ENCODE measurements at places on chromosomes 5 and 9. TPM values are rescaled to one million over a fixed set of nuclear protein-coding genes. Genes with fewer than 3 reads are reported as not detected.

- DNase-seq: no peak
- no peaks in the 10 kb centered on the region for H3K27me3 ChIP-seq
- peaks cover 13% of the 10 kb centered on the region for H3K36me3 ChIP-seq
- H3K4me1 ChIP-seq: no peaks in the 10 kb centered on the region
- no peak overlapping the region for H3K27ac ChIP-seq
Measured at GRCh38 chr5:143135832-143136551, 267.5 kb downstream of the NR3C1 start.

GRCh38 chr5:172688349-172689217 is 47.5 kb downstream of the NEURL1B start:
- H3K27ac ChIP-seq: peak overlapping the region; percentile 30
- no peak overlapping the region for H3K4me3 ChIP-seq
- H3K4me1 ChIP-seq: peaks cover 14% of the 10 kb centered on the region
- DNase-seq: no peak
- no peaks in the 10 kb centered on the region for H3K27me3 ChIP-seq

Gene ZNF454
- total RNA-seq: not detected

Gene ZNF366
- total RNA-seq: 0.06 TPM
